ENCODE measurements at places on chromosomes 5 and 9.
A peak's percentile ranks its signal among the peaks of the same experiment; 100 is the strongest.

DNA sequence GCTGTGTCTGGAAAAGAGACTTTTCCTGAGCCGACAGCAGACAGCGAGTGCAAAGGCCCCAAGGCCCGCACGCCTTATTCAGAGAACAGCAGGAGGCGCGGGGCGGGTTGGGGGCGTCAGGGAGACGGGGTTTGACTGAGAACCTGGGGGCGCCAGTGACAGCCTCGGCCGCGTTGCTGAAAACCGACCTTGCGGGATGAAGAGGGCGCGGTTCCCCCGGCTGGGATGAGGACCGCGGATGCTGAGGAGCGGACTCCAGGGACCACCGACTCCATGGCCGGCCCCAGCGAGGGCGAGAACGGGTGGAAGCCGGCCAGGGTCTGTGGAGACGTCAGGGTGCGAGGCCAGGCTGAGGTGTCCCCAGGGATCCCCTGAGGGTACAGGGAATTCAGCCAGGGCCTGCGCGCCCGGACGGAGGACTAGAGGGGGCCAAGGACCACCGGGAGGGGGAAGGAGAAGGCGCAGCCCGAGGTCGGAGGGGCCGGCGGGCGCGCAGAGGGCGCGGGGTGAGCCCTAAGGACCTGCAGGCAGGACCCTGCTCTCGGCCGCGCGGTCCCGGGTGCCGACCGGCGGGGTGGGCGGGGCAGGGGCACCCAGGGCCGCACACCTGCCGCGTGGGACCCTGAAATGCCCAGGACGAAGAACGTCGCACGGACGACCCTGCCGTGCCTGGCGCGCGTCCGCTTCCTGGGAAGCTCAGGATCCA lies 837 bp upstream of the AHRR start:
- no peak for DNase-seq

- no peak for DNase-seq
Observed at GRCh38 chr9:111659691-111660090, 1.7 kb upstream of the GNG10 start.

DNA sequence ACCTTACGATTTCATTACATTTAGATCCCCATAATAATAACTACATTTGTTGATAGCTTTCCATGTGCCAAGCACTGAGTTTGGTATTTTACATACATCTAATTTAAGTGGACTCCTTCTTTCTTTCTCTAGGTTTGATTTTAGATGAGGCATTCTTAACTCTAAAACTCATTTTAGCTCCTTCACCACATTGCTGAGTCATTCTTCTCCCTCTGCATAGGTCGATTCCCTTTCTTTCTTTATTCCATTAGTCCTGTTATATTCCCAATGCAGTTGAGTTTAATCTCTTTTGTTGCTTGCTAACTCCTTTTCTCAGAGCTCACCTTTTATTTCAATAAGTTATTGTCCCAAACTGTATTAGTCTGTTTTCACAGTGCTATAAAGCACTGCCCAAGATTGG lies 329.8 kb downstream of the TAF11L14 start:
- no peak for DNase-seq

GRCh38 chr9:14238518-14238917 lies 75.4 kb downstream of the NFIB start:
- no peak for DNase-seq

DNA sequence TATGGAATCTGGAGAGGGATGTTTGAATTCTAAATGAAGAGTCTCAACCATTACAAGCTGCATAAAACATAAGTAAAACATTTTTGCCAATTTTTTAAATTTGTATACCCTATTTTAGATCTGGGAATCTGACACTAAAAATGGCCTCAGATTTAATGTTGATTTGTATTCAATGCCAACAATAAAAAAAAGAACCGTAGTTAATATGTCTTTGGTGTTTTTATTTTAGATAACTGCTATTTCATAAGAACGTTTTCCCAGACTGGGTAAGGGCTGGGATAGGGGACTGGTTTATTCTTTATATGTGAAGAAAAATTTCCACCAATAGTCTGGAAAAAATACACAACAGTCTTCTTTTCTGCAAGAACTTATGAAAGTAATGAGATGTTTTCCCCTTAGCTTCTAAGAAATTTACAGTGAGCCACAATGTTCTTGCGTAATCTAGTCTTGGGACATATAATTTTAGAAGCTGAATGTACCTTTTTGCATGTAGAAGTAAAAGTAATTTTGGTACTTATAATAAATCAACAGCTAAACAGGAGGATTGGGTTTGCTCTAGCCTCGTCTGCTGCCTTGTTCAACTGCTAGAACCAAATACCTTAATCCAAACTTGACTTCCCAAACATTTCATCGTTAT lies 244.6 kb upstream of the EFNA5 start:
- no peak for DNase-seq

GRCh38 chr5:112419164-112419985 lies at the start of gene EPB41L4A:
TSS of gene EPB41L4A (minus strand) at chr5:112419277. CDS start at chr5:112419039, 238 bp downstream.
- no peak for DNase-seq

DNA sequence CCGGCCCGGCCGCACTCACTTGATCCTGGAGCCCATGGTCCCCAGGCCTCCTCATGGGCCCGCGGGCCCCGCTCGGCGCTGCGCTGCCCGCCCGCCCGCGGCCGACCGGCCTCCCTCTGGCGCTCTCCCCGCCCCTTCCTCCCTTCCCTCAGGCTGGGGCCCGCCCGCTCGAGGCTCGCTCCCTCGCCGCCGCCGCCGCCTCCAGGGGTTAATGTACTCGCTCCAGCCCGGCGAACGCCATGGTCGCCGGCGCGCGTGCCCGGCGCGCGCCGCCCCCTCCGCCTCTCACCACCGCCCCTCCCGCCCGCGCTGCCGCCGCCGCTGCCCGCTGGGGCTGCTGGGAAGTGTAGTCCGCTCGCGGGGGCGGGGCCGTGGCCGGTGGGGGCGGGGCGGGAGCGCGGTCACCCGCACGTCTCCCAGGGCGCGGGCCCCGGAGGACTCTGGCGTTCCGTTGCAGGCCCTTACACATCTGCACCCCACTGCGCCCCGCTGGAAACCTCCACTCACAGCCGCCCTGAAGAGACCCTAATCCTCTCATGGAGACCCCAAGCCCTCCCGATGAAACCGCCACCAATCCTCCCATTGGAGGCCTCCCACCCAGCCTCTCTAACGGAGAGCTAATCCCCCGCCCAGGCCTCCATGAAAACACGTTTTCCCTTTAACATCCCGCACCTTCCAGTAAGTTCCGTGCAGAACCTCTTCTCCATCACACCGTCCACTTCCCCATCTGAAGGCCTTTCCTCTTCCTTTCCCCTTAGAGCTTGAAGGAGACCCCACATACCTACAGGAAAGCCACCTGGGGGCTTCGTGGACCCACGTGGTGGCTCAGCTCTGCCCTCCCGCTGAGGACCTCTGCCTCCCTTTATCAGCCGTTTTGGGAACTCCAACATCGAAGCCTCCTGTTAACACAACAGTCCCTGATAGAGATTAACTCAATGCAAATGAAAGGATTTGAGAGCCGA lies at the start of gene DENND1A:
DENND1A (minus strand) TSS at position 257 of the 962 bp plus-strand sequence; CDS start at position 36, 221 bp downstream.
- DNase-seq = peak; percentile 53

- DNase-seq = no peak
Observed at GRCh38 chr5:142906863-142907671, 136.9 kb downstream of the ARHGAP26 start.

GRCh38 chr9:4287886-4288588 lies 11.8 kb downstream of the GLIS3 start:
- DNase-seq = no peak

DNA sequence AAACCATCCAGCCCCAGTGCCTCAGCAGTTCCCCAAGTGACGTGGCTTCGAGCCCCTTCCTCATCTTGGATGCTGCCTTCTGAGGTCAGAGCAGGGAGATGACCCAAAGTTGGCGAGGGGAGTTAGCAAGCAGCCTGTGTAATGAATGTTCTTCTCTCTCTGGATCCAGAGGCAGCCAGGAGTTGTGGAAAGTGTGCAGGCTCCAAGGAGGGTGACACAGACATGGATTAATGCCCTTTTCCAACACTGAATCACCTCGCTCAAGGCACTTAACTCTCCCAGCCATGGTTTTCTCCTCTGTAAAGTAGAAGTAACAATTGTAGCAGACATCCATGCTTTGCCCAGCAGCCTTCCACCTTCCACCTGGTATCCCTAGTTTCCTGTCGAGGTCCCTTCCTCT lies 64.6 kb upstream of the HAND1 start:
- no peak for DNase-seq

DNA sequence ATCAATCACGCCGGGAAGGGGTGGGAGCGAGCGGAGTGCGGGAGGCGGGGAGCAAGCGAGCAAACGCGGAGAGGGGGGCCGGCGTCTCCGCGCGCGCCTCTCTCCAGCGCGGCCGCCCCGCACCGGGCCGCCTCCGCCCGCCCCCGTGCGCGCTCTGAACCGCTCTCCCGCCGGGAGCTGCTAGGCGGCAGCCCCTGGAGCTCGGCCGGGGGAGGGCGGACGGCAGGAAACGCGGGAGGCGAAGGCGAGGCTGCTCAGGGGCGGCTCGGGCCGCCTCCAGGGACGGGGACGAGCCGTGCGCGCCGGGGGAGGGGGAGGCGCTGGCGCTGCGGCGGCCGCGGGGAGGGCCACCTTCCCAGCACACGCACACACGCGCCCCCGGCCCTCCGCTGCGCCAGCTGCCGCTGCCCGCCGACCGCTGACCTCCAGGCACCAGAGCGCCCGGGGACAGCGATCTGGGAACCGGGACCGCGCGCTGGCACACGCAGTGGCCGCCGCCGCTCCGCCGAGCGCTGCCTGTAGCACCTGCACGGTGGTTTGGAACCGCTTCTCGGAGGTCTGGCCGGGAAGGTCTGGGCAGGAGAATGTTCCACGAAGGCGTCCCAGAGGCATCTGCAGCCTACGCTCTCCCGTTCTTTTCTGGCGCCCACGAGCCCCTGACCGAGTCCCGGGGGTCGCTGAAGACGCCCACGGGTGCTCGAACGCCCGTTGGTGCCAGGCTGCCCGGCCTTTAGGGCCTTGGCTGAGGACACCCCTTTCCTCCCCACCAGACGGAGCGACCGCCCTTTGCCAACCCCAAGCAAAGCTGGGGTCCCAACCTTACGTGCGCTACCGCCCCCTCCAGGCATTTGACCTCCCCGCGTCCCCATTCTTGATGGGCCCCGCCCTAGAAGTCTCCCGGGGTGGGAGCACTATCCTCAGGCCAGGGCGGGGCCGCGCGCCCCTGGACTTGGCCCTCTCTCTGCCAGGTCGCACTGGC lies at the start of gene GABBR2:
GABBR2 (minus strand) TSS at position 3 of the 979 bp plus-strand sequence. CDS start 198 bp downstream, outside the sequence.
- DNase-seq = no peak

DNA sequence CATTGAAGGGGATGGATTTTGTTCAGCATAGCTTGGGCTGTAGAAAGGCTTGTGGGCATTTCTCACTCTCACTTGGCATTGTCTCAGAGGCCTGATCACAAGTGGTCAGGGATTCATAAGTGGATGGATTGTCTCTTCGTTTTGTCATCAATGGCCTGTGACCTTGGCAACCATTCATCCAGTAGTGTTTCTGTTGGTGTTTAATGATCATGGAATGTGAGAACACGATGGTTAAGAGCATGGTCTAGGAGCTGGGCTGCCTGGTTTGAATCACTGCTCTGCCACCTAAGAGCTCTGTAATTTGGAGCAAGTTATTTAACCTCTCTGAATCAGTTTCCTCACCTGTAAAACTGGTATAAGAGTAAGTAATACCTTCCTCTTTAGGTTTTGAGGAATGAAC lies 430.1 kb upstream of the MEF2C start:
- no peak for DNase-seq

- DNase-seq = peak; percentile 30
Observed at GRCh38 chr9:136488247-136489214, 5.7 kb upstream of the SEC16A start.

- DNase-seq = no peak
Observed at GRCh38 chr9:32260151-32260862, 124.1 kb upstream of the ACO1 start.

GRCh38 chr5:108762660-108763059 lies 15.0 kb downstream of the FER start:
- no peak for DNase-seq

DNA sequence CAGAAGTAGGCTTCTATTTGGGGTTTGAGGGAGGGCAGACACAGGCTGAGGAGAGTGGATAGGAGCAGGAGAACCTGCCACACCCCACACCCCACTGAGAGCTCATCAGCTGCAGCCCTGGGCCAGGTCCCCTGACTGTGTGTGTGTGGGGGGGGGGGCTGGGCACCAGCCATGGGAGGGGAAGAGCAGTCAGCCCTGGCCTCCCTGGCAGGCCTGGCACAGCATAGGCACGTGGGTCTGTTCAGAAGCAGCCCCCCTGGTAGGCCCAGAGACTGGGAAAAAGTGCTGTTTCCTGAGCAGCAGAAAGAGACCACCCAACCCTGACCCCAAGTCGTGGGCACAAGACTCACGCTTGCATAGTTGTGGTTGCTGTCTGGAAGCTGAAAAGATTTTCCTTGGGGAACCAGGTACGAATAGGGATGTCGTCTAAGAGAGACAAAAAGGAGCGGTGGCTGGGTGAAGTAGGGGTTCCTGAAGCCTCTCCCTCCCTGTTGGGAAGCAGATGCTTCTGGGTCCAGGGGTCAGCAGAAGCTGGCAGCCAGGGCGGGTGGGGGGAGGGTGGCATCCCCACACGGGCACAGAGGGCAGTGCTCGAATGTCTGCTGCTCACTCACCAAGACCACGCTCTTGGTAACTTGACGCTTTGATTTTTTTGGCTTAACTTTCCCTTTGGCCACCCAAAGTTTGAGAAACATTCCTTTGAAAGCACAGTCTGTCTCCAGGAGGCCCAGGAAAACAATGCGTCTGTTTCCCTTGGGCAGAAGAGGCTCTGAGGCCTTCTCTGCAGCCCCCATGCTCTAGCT lies 2.9 kb downstream of the NSMF start:
- no peak for DNase-seq

DNA sequence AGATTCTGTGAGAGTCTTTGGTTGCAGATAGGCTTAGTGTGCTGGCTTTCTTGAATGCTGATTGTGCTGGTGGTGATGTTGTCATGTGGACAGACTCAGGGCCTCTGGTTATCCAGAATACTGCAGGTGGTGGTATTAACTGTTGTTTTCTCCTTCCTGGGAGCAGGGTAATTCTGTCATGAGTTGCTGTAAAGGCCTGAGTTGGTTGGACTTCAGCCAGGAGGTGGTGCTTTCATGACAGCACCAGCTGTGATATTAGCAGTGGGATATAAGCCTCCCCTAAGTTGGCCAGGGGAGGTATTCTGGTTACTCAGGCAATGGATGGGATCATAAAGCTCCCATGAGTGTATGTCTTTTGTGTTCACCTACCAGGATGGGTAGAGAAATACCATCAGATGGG lies 16.4 kb upstream of the RNF180 start:
- DNase-seq = no peak

- peak; percentile 73 for DNase-seq
Observed at GRCh38 chr9:108934323-108934893, at the start of gene ABITRAM. TSS of gene ABITRAM (plus strand) at chr9:108934400. CDS start at chr9:108934487, 87 bp downstream.

GRCh38 chr9:118612201-118612600 lies 757.0 kb downstream of the BRINP1 start:
- no peak for DNase-seq

- no peak for DNase-seq
Observed at GRCh38 chr5:175281714-175282113, 162.3 kb downstream of the DRD1 start.

- DNase-seq = no peak
Observed at GRCh38 chr5:68818870-68819269, 274.9 kb upstream of the SLC30A5 start.
